CD14-positive monocyte (primary cell): ENCODE measurements at places on chromosomes 5 and 9.

GRCh38 chr5:131245312-131245711 lies 18.5 kb upstream of the CDC42SE2 start:
- no peak for DNase-seq
- H3K4me3 ChIP-seq, result no peak overlapping the region
- H3K27me3 ChIP-seq, result no peaks in the 10 kb centered on the region
- no peaks in the 10 kb centered on the region for H3K36me3 ChIP-seq
- H3K4me1 ChIP-seq, result peaks cover 12% of the 10 kb centered on the region

DNA sequence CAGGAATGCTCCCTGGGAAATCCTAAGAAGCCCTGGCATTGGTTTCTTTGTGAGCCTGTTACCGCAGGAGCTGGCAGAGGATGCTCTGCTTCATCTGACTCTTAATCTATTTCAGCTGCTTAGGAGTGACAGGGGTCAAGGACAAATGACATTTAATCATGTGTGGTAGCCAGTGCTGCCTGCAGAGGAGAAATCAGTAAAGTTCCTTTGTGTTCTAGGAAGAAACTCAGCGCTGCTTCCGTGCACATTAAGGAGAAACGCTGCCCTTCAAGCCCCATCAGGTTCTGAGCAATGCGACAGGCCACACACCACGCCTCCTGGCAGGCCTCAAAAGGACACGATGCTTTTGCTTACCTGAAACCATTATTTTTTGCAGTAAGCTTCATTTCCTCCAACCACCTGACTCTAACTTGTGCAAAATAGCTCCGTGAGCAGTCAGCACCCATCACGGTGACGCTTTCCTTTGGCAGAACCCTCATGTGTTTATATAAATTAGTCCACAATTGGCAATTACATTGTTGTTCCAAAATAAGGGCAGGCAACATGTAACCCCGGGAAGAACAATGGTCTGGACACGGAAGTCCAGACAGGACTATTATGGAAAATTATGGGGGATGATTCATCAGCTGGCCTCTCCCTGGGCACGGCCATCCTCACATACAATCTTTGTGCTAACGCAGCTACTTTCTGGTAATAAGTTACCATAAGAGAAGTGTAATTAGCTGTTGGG lies 387.9 kb upstream of the DAP start:
- no peaks in the 10 kb centered on the region for H3K27me3 ChIP-seq
- no peaks in the 10 kb centered on the region for H3K4me1 ChIP-seq
- no peak overlapping the region for H3K4me3 ChIP-seq
- no peaks in the 10 kb centered on the region for H3K36me3 ChIP-seq

- no peak overlapping the region for H3K4me3 ChIP-seq
- peaks cover 3% of the 10 kb centered on the region for H3K4me1 ChIP-seq
- H3K27me3 ChIP-seq, result no peaks in the 10 kb centered on the region
- H3K36me3 ChIP-seq, result no peaks in the 10 kb centered on the region
- no peak overlapping the region for H3K27ac ChIP-seq
Measured at GRCh38 chr5:77409870-77410621, 82.1 kb downstream of the WDR41 start.

DNA sequence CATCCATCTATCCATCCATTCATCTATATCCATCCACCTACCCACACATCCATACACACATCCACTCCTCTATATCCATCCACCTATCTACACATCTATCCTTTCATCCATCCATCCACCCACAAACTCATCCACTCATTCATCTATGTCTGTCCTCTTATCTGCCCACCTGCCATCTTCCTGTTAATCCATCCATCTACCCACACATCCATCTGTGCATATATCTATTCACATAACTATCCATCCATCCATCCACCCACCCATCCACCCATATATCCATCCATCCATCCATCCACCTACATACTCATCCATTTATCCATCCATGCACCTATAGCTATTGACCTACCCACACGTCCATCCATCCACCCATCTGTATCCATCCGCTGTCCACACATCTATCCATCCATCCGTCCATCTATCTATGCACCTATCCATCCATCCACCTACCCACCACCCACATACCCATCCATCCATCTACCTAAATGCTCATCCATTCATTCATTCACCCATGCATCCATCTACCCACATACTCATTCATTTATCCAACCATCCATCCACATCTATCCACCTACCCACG lies 182.1 kb upstream of the TBC1D2 start:
- no peaks in the 10 kb centered on the region for H3K36me3 ChIP-seq
- no peak overlapping the region for H3K27ac ChIP-seq
- no peak for DNase-seq
- no peak overlapping the region for H3K4me3 ChIP-seq

DNA sequence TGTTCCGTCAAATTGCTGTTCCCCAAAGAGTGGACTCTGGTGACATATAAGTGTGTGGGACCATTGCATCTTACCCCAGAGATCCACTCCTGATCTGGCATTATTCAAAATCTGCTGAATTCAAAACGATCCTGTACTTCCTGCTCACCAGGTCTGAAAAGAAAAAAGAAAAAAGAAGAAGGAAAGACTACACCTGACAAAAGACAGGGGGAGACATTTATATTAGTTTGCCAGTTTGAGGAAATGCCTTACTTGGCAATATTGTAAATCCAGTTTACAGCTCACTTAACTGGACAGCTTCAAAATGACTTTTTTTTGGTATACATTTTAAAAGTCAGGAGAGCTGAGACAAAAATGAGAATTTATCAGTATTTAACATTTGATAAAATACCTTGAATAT lies 15.0 kb upstream of the GRHPR start:
- no peaks in the 10 kb centered on the region for H3K36me3 ChIP-seq
- no peak for DNase-seq
- H3K27me3 ChIP-seq, result no peaks in the 10 kb centered on the region
- H3K4me3 ChIP-seq, result no peak overlapping the region

DNA sequence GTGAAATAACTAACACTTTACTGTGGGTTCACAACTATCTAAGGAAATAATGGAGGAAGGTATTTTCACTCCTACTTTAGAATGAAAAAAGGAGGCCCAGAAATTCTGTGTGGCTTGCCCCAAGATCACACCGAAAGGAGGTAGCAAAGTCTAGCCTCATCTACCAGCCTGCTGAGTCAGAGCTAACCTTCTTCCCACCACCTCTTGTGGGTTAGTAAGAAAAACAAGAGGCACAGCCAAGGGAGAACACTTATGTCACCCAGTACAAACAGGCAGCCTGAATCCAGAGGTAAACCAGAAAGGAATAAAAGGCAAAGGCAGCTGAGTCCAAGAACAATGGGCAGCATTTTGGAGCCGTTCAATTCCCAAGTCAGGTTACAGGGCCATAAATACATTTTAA lies 91.9 kb upstream of the RASEF start:
- no peak overlapping the region for H3K4me3 ChIP-seq
- no peaks in the 10 kb centered on the region for H3K4me1 ChIP-seq
- H3K36me3 ChIP-seq, result no peaks in the 10 kb centered on the region
- DNase-seq, result no peak

- H3K36me3 ChIP-seq, result peaks cover 24% of the 10 kb centered on the region
- no peaks in the 10 kb centered on the region for H3K27me3 ChIP-seq
- peaks cover 36% of the 10 kb centered on the region for H3K4me1 ChIP-seq
- H3K27ac ChIP-seq, result peak overlapping the region; percentile 34
Measured at GRCh38 chr9:104860263-104860662, 67.7 kb downstream of the ABCA1 start.

GRCh38 chr9:91734371-91734981 lies 215.6 kb downstream of the ROR2 start:
- no peak overlapping the region for H3K27ac ChIP-seq
- H3K4me3 ChIP-seq, result no peak overlapping the region
- peak; percentile 13 for DNase-seq

GRCh38 chr5:179149278-179149677 lies 89.1 kb downstream of the ZNF354C start:
- no peak for DNase-seq
- H3K36me3 ChIP-seq, result no peaks in the 10 kb centered on the region
- no peaks in the 10 kb centered on the region for H3K4me1 ChIP-seq
- H3K27me3 ChIP-seq, result no peaks in the 10 kb centered on the region

DNA sequence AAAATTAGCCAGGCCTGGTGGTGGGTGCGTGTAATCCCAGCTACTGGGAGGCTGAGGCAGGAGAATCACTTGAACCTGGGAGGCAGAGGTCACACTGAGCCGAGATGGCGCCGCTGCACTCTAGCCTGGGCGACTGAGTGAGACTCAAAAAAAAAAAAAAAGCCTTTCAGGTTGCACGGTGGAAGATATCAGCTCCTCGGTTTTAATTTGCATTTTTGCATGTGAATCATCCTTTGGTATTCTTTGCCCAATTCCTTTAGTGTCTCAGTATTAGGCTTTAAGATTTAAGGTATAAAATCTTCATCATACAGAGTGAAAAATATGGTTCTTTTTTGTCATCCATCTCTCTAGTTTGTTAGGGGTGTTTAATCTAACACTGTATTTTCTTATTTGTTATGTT lies 173.6 kb upstream of the S1PR3 start:
- H3K27me3 ChIP-seq, result peaks cover 64% of the 10 kb centered on the region
- DNase-seq, result no peak
- no peaks in the 10 kb centered on the region for H3K36me3 ChIP-seq
- no peak overlapping the region for H3K4me3 ChIP-seq
- H3K27ac ChIP-seq, result no peak overlapping the region

GRCh38 chr9:134670042-134670525 lies 28.5 kb downstream of the COL5A1 start:
- H3K4me1 ChIP-seq, result no peaks in the 10 kb centered on the region
- H3K4me3 ChIP-seq, result no peak overlapping the region
- no peaks in the 10 kb centered on the region for H3K36me3 ChIP-seq
- no peak overlapping the region for H3K27ac ChIP-seq
- DNase-seq, result no peak

DNA sequence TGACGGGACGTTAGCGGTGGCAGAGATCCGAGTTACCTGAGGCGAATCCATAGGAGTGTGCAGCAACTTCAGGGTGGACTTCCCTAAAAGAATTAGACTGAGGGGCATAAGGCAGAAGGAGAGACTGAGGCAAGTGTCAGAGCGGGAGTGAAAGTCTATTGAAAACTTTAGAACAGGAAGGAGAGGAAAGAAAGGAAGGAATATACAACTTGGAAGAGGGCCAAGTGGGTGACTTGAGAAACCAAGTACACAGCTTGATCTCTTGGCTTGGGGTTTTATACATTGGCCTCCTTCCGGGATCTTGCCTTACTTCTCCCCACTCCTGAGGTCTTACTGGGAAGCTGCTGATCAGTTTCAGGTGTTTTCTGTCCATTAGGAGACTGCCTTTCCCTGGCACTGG lies 84.9 kb downstream of the SNX18 start:
- peak overlapping the region; percentile 80 for H3K27ac ChIP-seq
- no peaks in the 10 kb centered on the region for H3K27me3 ChIP-seq
- no peak overlapping the region for H3K4me3 ChIP-seq
- peaks cover 25% of the 10 kb centered on the region for H3K4me1 ChIP-seq
- no peaks in the 10 kb centered on the region for H3K36me3 ChIP-seq

GRCh38 chr5:95773335-95774059 lies 42.4 kb downstream of the RHOBTB3 start:
- H3K27ac ChIP-seq, result peak overlapping the region; percentile 3
- no peaks in the 10 kb centered on the region for H3K36me3 ChIP-seq
- H3K27me3 ChIP-seq, result no peaks in the 10 kb centered on the region
- DNase-seq, result peak; percentile 59

- DNase-seq, result no peak
- no peaks in the 10 kb centered on the region for H3K4me1 ChIP-seq
- H3K36me3 ChIP-seq, result no peaks in the 10 kb centered on the region
- H3K27ac ChIP-seq, result no peak overlapping the region
- H3K4me3 ChIP-seq, result no peak overlapping the region
Measured at GRCh38 chr5:167710444-167711073, 580.9 kb upstream of the WWC1 start.

- H3K4me3 ChIP-seq, result no peak overlapping the region
- H3K27me3 ChIP-seq, result no peaks in the 10 kb centered on the region
- DNase-seq, result no peak
Measured at GRCh38 chr5:161093100-161093499, 241.1 kb upstream of the ATP10B start.

GRCh38 chr5:88952996-88953643 lies 70.1 kb upstream of the MEF2C start:
- H3K4me3 ChIP-seq, result no peak overlapping the region
- H3K27ac ChIP-seq, result no peak overlapping the region
- H3K4me1 ChIP-seq, result no peaks in the 10 kb centered on the region
- no peaks in the 10 kb centered on the region for H3K36me3 ChIP-seq
